GM13977 (cell line): ENCODE measurements at places on chromosomes 3 and 15.

DNA sequence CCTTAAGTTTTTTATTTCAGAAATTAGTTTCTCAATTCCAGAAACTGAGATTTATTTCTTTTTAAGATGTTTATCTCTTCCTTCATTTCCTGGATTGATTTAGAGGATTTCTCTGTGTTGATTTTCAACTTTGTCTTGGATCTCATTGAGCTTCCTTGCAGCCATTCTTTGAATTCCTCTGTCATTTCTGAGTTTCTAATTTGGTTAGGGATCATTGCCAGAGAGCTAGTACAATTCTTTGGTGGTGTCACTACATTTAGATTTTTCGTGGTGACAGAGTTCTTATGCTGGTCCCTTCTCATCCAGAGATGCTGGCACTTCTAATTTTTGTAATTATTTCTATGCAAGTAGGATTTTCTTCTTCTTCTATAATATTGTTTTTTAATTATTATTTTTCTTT is 691.1 kb upstream of the NAALADL2 start:
- no peak for DNase-seq

DNA sequence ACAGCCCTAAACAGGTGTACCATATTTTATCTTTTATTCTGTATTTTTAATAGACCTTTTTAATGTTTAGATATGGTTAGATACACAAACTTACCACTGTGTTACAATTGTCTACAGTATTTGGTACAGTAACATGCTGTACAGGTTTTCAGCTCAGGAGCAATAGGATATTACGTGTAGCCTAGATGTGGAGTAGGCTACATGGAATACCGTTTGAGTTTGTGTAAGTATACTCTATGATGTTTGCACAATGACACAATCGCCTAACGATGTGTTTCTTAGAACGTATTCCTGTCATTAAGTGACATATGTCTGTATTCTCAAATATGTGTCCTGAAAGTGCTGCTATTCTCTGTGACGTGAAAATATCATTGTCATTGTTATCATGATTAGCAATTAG is 62.6 kb downstream of the MFSD1 start:
- DNase-seq = no peak

GRCh38 chr3:135908225-135908624 is 57.3 kb upstream of the PPP2R3A start:
- DNase-seq = no peak

GRCh38 chr15:40285151-40285550 is 2.3 kb upstream of the ANKRD63 start:
- DNase-seq = no peak

DNA sequence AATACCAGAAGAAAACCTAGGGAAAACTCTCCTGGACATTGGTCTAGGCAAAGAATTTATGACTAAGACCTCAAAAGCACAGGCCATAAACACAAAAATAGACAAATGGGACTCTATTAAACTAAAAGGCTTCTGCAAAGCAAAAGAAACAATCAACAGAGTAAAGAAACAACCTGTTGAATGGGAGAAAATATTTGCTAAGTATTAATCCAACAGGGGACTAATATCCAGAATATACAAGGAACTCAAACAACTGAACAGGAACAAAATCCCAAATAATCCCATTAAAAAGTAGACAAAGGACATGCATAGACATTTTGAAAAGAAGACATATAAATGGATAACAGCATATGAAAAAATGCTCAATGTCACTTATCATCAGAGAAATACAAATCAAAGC is 6.9 kb upstream of the ACVR2B start:
- no peak for DNase-seq

DNA sequence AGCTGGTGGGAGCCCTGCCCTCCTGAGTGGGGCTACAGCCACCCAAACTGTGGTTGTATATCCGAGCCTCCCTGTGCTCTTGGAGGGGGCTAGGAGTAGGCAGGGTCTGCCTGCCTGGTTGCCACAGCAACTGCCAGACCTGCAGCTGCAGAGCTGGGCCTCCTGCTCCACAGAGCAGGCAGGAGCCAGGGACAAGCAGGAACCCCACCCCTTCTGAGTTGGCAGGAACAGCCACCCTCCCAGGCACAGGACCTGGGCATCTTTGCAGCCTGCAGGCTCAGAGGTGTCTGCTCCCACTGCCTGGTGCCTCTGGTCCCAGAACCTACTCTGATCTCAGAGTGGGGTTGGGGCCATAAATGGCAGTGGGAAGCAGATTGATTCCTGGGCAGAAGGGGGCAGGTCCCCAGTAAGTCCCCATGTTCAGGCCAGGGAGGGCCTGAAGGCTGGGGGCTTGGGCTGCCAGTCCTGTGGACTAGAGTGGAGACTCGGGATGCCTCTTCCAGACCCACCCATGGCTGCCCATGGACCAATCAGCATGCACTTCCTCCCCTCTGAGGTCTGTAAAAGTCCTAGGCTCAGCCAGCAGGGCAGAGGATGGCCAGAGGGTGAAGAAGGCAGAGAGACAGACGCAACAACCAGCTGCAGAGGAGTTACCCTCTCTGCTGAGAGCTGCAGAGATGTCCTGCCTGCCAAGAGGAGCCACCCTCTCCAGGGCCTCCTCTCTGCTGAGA is 10.3 kb upstream of the LRRC31 start:
- DNase-seq = no peak
